ENCODE measurements at places on chromosomes 1 and 21.

GRCh38 chr1:99305626-99306025 is 41.3 kb downstream of the PLPPR4 start:
- no peak for DNase-seq

GRCh38 chr1:2228694-2229036 is 546 bp downstream of the SKI start:
- DNase-seq: peak; percentile 46

GRCh38 chr1:226643177-226643576 is 94.6 kb downstream of the STUM start:
- no peak for DNase-seq

DNA sequence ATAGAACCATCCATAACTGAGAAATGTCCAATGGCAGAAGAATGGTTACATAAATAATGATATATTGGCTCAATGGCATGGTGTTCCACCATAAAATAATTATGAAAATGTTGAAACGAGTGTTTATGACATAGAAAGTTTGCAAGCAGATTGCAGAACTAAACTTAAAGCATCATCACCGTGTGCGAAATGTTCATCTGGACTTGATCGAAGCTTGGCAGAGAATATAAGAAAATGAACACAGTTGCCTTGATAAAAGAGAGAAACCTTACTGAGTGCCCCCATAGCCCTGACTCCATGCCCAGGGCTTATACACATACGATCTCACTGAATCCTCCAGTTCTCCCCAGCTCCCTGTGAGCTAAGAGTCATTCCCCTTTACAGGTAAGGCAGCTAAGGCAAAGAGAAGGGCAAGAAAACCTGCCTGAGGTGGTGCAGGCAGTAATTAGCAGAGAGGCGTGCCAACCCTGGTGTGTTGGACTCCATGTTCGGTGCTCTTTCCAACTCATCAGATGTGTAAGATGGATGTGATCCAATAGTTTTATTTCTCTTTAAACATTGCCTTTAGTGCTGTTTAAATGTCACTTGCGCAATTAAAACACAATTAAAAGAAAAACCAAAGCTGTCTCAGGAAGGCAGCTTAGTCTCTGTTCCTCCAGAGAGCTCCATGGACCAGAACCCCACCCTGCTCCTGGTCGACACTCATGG is 21.8 kb upstream of the SPOCD1 start:
- no peak for DNase-seq

DNA sequence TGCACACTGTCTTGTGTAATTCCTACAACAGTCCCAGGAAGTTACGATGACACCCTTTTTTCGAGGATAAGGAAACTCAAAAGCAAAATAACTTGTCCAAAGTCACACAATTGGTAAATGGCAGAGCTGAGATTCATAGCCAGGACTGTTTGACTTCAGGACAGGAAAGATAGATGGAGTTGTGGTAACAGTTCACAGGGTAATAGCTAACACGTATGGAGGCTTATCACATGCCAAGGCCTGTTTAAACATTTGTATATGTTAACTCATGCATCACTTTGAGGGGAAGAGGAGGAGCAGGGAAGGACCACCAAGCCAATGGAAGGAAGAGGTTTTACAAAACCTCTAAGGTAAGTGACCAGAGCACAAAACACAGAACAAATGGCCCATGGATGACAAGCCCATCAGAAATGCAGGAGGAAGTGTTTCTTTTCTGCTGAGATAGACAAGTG is 2.8 kb downstream of the DHCR24 start:
- DNase-seq: no peak

Measured in A673 (cell line).